ENCODE measurements at places on chromosomes 16 and 17. TPM values are rescaled to one million over a fixed set of nuclear protein-coding genes. Genes with fewer than 3 reads are reported as not detected.
A peak's percentile ranks its signal among the peaks of the same experiment; 100 is the strongest.

DNA sequence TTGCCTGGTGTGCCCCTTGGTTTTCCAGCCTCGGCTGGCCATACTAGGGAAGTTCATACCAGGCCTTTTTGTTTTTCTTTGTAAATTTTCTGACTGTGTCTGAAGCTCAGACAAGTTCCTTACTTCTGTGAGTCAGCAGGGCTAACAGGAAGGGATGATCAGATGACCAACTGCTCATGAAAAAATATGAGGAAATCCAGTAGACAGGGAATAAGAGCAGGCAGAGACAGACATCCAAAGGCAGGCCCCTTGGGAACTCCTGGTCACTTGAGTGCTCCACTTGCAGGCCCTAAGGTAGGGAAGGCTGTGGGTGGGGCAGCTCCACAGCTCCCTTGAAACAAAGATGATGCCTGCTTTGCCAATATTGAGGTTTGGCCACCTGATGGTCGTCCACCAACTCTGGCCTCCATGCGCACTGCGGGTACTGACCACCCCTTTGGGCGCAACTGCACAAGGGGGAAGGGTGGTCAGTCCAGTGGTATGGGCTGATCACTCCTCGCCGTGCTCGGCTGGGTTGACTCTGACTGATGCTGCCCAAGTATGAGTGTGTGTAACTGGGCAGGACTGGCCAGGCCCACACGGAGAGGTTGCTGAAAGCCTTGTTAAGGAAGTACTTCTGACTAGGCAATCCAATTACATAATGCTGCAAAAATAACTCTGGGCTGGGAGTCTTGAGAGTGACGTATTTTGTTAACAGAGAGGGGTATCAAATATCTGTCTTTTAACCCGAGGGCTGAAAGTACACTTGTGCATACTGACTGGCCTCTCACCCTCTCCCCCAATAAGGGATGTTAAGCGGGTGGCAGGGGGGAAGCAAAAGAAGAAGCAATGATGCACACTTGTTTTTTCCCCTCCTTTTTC is 20.8 kb upstream of the ZFHX3 start:
- peak; percentile 79 for DNase-seq

Gene NEUROD2
- total RNA-seq: not detected

DNA sequence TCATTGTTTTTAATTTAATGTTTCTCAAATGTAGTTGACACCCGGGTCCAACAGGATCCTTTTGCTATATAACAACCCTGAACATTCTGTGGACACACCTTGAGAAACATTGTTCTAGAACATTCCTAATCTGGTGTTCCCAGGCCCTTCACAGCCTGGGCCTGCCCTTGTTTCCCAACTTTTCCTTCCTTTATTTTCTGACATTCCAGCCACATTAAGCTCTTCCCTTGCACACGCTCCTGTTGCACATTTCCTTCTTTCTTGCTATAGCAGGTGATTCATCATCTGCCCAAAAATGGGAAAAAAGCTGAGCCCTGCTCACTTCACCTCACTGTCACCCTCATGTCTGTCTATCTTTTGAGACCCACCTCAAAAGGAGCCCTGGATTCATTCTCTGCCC is 67.9 kb upstream of the MARCHF10 start:
- DNase-seq: no peak

Gene CALB2
- total RNA-seq: 0.67 TPM

GRCh38 chr17:50551433-50551815 is 4.5 kb downstream of the SPATA20 start:
- no peak for DNase-seq

DNA sequence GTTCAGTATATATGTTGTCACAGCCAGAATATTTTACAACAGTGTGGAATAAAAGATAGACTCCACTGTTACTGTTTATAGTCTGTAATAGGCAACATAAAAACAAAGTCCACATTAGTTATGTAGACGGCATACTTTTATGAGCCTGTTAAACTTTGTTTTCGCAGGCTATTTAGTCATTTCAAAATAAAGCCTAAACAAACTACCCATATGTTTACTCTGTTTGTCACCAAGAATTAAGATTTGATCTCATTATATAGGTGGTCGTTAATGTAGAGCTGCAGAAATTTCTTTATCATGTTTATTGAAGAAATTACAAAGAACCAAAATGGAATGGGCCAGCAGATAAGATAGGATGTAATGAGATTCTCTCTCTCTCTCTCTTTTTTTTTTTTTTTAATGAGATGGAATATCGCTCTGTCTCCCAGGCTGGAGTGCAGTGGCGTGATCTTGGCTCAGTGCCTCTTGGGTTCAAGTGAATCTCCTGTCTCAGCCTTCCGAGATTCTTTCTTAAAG is 943.8 kb upstream of the SOX9 start:
- DNase-seq: no peak

Gene KRTAP4-5
- total RNA-seq: not detected

Gene MT4
- not detected for total RNA-seq

GRCh38 chr16:84329843-84330684 is 35.4 kb downstream of the WFDC1 start:
- no peak for DNase-seq

DNA sequence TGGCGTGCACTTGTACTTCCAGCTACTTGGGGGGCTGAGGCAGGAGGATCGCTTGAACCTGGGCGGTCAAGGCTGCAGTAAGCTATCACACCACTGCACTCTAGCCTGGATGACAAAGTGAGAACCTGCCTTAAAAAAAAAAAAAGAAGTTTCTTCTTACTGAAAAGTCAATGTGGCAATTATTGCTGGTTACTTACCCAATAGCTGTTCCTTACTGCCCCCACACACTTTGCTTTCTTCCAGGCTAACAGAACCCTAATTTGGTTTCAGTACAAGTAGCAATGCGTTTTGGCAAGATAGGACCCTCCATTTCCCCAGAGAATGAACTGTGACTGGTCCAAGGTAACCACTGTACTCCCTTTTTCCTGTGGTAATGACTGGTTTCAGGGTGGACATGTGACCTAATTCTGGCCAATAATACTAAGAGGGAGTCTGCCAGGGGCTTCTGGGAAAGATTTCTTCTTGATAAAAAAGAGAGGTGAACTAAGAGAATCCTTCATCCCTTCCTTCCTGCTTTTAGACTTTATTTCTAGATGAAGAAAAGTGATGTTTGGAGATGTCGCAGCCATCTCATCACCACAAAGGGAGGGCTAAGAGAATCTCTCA is 58.8 kb upstream of the MSI2 start:
- no peak for DNase-seq

Gene HBA2
- total RNA-seq: not detected

Gene TLCD2
- total RNA-seq: 2.0 TPM

GRCh38 chr16:83955218-83956130 is 2.4 kb downstream of the OSGIN1 start:
- DNase-seq: no peak

GRCh38 chr17:16477255-16477654 is 14.7 kb downstream of the LRRC75A start:
- DNase-seq: no peak

GRCh38 chr17:11874756-11875155 is 122.5 kb downstream of the ZNF18 start:
- no peak for DNase-seq

Gene STX1B
- total RNA-seq: 0.13 TPM

DNA sequence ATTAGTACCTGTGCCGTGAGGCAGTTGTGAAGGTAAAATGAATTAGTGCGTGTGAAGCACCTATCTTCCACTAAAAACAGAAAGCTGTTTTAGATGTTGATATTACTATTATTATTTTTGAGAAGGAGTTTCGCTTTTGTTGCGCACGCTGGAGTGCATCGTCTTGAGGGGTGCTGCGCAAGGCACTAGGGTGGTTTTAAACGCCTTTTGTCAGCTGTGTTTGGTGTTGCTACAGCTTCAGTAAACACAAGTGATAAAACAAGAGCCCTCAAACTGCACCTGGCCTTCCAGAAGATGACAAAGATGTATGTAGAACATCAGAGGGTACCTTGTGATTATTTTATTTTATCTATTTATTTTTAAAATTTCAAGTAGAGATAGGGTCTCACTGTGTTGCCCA is 38.2 kb downstream of the PLCG2 start:
- no peak for DNase-seq

Gene SPSB3
- total RNA-seq: 13.1 TPM

DNA sequence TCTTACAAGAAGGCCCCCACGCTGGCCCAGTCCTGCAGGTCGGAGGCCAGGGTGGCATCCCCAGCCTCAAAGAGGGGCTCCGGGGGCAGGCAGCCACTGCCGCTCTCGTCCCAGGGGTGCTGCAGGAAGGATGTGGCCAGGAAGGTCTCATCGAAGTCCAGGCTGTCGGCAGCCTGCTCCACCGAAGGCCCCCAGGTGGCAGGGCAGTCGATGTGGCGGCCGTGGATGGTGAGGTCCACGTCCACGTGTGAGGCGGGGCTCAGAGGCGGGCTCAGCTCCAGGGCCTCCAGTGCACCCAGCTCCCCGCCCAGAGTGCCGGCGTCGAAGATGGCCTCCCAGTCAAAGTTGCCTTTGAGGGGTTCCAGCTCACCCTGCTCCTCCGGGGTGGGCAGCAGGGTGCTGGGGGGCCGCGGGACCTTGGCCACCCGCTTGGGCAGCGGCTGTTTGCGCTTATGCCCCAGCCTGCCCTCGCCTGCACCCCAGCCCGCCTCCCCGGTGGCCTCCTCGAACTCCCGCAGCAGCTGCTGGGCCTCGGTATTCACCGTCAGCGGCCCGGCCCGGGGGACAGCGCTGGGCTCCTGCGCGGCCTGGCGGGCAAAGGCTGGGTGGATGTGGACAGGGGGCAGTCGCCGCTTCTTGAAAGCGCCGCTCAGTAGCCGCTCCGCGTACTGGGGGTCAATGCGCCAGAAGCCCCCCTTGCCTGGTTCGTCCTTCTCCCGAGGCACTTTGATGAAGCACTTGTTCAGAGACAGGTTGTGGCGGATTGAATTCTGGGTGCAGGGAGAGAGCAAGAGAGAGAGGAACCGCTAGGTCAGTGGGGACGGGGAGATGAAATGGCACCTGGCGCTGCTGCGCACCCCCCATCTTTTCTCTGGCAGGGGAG is 3.5 kb downstream of the FOXJ1 start:
- DNase-seq: no peak

DNA sequence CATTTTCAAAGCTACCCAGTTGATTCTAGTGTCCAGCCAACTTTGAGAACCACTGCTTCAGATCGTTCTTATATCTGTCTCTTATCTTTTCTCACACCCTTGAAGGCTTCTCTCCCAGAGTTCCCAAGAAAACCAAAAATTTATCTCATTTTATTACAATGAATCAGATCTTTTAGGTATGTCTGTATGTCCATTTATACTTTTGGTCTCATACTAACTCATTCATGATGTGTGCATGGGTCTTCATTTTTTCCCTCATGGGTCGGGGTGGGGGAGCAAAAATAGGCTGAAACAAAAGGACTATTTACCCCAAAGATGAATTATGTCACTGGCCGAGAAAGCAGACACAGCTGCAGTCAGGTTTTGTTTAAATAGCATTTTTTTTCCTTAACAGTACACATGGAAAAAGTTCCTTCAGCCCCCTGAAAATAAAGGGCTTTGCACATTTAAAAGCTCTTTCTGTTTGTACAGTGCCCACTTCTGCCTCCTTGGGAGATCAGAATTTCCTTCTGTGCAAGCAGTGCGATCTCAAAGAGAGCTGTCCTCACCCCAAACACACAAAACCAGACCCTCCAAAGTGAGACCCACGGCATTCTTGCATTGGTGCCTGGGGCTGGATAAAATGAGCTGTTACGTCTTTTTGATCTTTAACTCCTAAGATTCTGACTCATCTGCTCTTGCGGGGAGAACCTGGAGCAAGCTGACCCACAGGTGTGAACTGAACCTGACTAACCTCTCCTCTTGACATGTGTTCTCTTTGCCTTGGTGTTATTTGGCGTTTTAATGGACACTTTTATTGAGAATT is 251.2 kb upstream of the ELAC2 start:
- DNase-seq: no peak

Gene TMEM235
- total RNA-seq: not detected

- DNase-seq: no peak
These were observed 53.4 kb downstream of the ABCC12 start for GRCh38 chr16:48102083-48103008.

GRCh38 chr16:12920739-12921138 is 19.3 kb downstream of the SHISA9 start:
- DNase-seq: no peak

DNA sequence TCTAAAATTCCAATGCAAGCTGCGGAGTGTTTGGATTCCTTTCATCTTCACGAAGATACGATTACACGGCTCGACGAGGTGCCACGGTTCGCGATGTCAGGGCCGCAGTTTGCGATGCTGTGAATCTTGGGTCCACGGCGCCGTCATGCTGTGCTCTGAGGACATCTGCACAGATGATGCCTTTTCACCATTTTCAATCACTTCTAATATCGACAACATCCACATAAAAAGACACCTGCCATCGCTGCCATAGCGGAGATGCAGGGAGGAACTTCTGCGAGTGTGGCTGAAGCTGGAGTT is 6.8 kb upstream of the APRT start:
- no peak for DNase-seq

Gene KRT20
- total RNA-seq: not detected

GRCh38 chr17:83198366-83199341 is 119.2 kb downstream of the METRNL start:
- DNase-seq: no peak

DNA sequence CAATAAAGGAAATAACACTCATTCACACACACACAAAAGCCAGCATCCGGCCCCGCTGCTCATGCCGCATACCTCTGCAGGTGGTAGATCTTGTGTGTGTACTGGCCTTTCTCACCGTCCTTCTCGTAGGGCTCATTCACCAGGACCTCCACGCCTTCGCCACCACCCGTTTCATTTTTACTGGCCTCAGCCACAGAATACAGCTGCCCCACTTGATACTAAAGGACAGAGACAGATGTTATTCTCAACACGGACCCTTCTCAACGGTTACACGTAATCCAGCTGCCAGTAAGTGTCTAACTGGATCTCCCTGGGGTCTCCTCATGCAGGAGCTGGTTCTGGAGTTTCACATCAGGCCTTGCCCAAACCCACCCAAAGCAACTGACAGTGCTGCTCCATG is 9.7 kb downstream of the PITPNA start:
- no peak for DNase-seq

Gene PRSS36
- total RNA-seq: 0.05 TPM

DNA sequence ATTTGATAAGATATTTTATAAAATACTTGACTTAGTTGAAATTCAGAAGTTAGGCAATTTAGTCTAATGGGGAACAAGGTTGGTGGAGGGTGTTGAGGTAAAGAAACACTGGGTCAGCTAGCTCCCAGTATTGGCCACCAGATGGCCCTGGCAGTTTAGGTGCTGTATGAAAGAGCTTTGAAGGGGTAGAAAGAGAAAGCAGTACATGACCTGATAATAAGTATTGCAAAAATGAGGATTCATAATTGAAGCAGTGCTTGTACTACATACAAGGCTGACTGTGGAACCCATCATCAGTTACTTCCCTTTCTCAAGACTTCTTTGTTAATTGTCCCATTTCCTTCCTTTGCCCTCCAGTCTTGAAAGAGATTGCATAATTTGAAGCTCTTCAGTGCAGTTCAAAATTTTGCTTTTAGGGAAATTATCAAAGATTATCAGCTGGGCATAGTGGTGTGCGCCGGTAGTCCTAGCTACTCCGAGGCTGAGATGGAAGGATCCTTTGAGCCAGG is 29.4 kb downstream of the TANC2 start:
- DNase-seq: peak; percentile 94

All from SK-MEL-5 (cell line).